Activated T-cell treated with anti-CD3 and anti-CD28 coated beads for 4 hours (primary cell): ENCODE measurements at places on chromosomes 7 and 10.

GRCh38 chr10:97140902-97141745 is 44.6 kb downstream of the SLIT1 start:
- no peak for DNase-seq

- DNase-seq, result no peak
Observed at GRCh38 chr7:36296284-36296683, 93.4 kb upstream of the ANLN start.

DNA sequence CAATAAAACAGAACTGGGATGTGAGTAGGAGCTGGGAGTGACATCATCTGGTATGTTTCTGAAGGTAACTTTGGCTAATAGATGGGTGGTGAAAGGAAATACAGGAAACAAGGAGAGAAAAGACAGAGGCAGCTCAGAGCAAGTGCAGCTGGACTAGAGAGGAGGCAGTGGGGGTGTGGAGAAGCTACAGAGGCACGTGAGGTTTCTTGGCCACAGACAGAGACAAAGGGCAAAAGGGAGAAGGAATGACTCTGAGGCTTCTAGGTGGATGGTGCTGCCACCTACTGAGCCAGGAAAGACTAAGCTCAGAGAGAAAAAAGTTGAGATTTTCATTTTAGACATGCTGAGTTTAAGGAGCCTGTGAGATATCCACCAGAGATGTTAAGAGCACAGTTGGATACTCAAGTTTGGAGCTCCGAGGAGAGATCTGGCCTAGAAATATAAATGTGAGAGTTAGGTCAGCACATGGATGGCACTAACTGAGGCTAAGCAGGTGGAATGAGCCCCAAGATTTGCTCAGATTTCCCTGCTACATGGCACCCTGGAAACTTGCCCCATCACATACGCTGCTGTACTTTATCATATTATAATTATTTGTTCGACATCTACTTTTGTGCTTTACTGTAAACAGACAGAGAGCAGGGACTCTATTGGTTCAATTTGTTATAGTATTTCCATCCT is 293.0 kb upstream of the IMMP2L start:
- DNase-seq, result no peak

GRCh38 chr7:8724080-8724718 is 290.8 kb downstream of the NXPH1 start:
- DNase-seq, result no peak

GRCh38 chr10:12660812-12661211 is 311.5 kb downstream of the CAMK1D start:
- no peak for DNase-seq

DNA sequence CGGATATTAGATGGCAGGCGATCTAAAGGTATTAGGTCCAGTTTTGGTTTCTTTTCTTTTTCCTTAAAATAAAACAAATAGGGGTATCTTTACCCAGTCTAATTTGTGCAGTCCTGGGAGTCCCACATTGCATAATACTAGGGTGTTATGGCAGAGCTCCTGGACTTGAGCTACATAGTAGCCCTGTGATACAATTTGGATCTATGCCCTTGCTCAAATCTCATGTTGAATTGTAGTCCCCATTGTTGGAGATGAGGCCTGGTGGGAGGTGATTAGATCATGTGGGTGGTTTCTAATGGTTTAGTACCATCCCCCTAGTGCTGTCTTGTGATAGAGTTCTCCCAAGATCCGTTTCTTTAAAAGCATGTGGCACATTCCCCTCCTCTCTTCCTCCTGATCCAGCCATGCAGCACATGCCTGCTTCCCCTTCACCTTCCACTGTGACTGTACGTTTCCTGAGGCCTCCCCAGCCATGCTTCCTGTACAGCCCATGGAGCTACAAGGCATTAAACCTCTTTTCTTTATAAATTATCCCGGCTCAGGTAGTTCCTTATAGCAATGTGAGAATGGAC is 141.9 kb downstream of the RPS24 start:
- no peak for DNase-seq

DNA sequence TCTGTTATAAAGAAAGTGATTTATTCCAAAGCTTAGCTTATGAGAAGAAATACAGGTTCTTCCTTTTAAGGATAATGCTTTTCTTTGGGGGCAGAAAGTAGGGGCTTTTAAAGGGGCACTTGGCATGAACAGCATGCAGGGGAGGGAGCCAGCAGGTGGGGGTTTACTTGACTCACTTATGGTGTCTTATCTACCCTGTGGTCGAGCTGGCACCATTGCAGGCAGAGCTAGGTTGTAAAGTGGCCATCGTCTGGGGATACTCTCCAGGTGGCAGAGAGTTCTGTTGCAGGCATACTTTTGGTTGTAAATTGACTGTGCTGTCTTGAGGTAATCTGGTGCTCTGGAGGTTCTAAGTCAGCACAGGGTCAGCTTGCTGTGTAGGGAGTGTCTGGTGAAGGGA is 26.3 kb upstream of the IFRD1 start:
- no peak for DNase-seq

- DNase-seq, result no peak
Observed at GRCh38 chr10:23111517-23112286, 16.3 kb downstream of the MSRB2 start.

GRCh38 chr10:124233546-124234138 is 140.2 kb upstream of the CHST15 start:
- no peak for DNase-seq
